ENCODE measurements at places on chromosomes 2 and 18.

- no peak for DNase-seq
Measured at GRCh38 chr2:54760310-54760709, 36.8 kb downstream of the EML6 start.

GRCh38 chr2:25558262-25558661, 115.1 kb downstream of the DTNB start:
- no peak for DNase-seq

- no peak for DNase-seq
Measured at GRCh38 chr18:4510711-4511110, 55.6 kb upstream of the DLGAP1 start.

DNA sequence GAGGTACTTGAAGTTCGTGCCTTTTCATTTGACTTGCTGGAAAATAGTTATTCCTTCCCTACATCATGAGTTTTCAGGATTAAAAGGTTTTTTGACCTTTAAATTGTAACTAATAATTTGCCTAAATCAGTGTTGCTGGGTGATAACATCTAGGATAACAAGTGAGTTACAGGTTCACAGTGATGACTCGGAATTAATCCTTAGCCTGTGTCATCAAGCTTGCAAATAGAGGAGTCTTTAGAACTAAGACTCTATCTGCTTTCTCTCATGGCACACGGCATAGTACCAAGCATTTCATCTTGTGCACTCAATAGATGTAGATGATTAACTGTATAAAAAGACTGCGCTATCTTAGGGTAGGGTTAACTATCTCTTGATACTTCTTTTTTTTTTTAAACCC, 79.5 kb downstream of the CAMKMT start:
- no peak for DNase-seq

DNA sequence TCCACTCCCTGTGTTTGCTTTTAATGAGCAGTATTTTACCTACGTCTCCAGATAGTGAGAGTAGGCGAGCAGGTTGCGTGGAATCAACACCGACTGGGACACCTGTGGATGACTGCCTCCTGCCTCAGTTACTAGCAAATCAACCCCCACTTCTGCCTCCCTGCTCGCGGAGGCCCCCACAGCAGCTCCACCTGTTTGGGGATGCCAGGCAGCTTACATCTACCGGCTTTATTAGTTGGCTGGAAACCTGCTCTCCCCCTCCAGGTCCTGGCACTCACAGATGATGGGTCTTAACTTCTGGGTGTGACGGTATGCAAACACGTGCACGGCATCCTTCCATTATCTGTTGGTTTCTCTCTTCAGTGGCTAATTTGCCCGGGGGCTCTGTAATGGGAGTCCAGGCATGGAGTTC, 164.4 kb upstream of the SESTD1 start:
- no peak for DNase-seq

DNA sequence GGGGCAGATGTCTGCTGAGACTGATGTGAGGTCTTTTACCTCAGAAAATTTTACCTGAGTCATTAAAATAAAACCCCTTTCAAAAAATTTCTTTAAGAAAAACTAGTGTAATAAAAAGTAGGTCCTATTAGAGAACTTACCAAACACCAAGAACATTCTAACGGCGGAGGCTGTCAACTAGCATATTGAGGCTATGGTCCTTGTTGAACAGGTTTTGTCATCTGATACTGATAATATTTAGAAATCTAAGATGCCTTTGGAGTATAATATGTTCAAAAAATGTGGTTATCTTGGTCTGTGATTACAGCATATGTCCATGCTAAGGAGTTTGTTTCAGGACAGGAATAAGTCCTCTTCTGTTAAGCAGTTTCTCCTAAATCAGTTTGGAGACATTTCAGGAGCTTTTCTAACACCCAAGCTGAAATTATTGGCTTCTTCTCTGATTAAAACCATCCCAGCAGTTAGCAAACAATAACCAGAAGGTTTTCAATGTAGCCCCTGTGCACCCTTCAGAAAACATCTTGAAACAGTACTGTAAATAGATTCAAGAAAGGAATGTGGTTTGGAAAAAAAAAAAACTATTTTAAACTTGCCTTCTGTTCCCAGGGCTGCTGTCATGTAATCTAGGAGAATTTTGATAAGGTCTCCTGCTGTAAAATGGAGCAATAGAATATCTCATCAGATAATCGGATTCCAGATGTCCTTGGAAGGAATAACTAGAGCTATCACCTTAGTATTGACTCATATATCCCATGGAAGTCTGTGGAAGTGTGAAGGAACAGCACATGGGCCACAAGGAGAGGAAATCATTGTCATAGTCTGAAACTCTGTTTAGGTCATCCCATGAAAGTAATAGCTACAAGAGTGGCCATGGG, 58.7 kb upstream of the B3GNT2 start:
- no peak for DNase-seq

- DNase-seq = no peak
Measured at GRCh38 chr2:235217846-235218245, 266.0 kb downstream of the SH3BP4 start.

- no peak for DNase-seq
Measured at GRCh38 chr2:5937851-5938565, 245.8 kb downstream of the SOX11 start.

GRCh38 chr2:217958206-217958883, 44.5 kb downstream of the TNS1 start:
- no peak for DNase-seq

DNA sequence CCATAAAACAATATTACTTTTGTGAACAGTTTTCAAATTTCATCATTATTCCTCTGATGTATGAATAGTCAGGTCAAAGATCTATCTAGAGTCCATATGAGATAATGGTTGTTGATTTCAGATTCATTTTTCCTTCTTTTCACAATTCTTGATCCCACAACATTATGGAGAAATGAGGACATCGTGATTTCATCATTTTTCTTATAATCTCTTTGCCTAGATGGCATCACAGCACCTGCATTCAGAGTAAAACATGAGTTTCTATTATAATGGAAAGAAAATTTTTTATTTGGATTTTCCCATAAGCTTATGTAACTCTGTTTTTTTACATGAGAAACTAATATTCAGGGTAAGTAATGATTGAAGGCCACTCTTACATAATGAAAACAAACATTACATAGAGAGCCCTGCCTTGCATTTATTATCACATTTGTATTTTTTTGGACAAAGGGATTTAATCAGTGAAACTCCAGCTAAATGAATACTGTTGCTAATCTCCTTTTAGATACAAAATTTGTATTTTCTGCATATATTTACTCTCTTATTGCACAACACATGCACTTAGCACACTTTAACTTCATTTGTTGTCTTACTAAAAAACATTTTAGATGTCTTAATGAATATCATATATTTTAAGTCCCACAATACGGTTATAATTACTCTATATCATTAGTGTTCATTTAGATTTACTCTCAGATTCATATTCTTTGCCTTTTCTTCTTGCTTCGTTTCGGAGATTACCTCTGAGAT, 188.4 kb upstream of the KYNU start:
- no peak for DNase-seq

DNA sequence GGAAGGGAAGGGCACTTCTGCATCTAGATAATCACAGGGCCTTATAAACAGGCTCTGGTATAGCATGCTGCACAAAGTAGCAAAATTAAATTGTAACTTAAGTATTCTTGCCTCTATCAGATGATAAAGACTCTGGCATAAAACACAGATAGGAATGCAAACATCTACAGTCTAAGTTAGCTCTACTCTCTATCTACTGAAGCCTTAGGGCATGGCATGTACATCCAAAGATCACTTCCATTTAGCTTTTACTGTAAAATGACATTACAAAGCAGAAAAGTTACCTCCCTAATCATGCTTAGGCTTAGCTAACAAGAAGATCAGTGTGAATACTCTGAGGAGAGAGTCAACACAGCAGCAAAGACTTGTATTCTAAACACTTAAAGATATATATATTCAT, 90.7 kb downstream of the NOL10 start:
- no peak for DNase-seq

DNA sequence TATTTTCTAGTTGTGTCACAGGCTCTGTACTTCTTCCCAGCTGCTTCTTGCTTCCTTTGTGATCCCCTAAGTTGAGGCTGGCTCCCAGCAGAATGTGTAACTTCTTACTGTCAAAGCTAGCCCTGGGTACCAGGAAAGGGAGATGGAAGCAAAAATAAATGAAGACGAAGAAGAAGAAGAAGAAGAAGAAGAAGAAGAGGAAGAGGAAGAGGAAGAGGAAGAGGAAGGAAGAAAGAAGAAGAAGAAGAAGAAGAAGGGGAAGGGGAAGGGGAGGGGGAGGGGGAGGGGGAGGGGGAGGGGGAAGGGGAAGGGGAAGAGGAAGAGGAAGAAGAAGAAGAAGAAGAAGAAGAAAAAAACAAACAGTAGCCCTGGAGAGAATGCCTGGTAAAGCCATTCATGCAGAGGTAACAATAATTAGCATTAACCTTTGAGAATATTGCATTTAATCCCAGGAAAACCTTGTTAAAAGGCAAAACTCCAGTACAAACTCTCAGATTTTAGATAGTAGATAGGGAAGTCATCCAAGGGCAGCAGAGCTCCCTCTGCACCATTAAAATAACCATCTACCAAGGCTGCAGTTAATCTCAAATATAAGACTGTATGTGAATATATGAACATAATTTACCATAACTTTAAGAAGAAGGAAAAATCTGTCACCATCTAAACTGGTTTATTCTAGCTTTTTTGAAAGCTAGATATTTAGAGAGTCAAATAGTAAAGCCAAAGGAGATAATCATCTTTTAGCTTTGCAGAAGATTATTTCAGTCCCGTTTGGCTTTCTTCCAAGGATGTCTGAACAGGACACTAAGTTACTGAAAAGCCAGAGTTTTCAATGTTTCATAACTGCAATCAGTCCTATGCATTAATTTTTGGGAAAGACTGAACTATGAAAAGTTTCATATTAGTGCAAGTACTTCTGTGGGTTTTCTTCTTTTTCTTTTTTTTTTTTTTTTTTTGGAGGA, 44.3 kb upstream of the FBXO11 start:
- DNase-seq = no peak

DNA sequence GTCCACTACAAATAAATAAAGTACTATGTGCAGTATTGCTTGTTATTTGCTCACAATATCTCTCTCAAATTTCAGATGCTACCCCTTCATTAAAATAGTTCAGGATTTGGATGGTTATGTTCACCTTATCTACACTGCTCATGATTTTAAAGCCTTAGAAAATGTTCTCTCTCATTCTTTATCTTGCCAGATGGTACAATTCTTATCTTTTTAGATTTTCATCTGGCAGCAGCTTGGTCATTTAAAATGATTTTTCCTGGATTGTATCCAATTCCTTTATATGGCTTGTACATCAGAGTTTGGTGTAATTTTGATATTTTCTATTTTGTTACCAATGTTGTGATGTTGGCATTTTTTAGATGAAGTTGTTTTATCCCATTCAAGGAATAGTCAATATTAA, 10.1 kb upstream of the ADAM23 start:
- no peak for DNase-seq

- no peak for DNase-seq
Measured at GRCh38 chr18:34947711-34948125, 93.5 kb upstream of the MAPRE2 start.

GRCh38 chr2:5851410-5851809, 159.2 kb downstream of the SOX11 start:
- no peak for DNase-seq

DNA sequence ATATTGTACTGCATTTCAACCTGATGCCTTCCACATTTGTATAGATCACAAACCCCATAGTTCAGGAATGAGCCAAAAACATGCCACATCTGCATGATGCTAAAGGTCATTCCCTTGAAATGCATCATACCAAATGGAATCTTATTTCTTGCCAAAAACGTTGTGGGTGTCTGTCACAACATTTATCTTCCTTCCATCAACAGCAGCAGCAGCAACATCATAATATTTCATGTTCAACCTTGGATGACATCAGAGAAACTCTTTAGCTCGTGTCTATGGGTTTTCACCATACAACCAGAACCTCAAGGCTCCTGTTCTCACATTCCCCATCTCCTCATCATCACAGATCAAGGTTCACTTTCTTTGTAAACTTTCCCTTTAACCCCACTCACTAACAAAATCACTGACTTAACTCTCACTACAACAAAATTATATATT, 221.3 kb upstream of the CTAGE1 start:
- DNase-seq = peak; percentile 65

GRCh38 chr2:156338578-156338977, 6.1 kb upstream of the NR4A2 start:
- DNase-seq = peak; percentile 8

- DNase-seq = no peak
Measured at GRCh38 chr18:79519751-79520477, 124.2 kb downstream of the NFATC1 start.

DNA sequence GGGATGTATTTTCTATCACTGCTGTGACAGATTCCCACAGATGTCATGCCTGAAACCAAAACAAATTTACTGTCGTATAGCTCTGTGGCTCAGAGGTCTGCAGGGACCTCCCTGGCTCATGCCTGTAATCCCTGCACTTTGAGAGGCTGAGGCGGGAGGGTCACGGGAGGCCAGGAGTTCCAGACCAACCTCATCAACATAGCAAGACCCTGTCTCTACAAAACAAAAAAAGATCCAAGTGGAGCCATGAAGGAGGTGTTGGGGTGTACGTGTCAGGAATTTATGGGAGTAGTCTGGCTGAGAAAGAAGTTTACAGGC, 51.0 kb upstream of the FAHD2A start:
- no peak for DNase-seq

Measured in kidney glomerular epithelial cell (primary cell).